ENCODE measurements at places on chromosomes 13 and 19. TPM values are rescaled to one million over a fixed set of nuclear protein-coding genes. Genes with fewer than 3 reads are reported as not detected.

- no peak for DNase-seq
These were observed 26.7 kb downstream of the SPATA13 start for GRCh38 chr13:24187185-24187584.

DNA sequence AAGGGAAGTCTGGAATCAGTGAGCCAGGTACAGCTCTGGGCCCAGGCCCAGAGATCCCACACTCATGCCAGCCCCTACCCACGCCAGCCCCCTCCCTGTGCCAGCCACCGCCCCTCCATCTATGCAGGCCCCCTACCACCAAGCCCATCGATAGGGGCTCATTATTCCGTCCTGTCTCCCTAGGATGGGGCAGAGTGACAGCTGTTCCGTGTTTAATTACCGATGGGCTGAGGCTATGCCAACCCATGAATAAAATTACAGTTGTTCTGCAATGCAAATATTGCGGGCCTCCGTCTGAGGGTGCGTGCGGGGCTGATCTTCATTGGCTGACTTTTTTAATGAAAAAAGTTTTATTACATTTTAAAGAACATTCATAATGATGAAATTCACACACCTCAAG lies 35.6 kb upstream of the PEPD start:
- peak; percentile 34 for DNase-seq

DNA sequence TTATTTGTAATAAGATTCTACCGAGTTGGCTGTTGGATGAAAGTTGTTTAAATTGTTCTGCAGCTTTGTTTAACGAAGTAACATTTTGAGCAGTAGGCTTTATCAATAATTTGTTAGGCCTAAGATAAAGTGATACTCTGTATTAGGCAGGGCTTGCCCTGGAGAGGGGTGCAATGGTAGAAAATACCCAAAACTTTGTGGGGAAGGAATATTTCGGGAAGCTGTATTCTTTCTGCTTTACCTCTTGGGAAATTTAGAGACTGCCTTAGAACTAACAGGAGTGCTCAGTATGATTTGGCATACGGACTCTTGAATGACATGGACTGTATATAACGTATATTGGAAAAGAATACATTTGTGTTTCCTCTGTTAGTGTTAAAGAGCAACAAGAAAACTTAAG lies 2.5 kb downstream of the PDS5B start:
- DNase-seq: no peak

DNA sequence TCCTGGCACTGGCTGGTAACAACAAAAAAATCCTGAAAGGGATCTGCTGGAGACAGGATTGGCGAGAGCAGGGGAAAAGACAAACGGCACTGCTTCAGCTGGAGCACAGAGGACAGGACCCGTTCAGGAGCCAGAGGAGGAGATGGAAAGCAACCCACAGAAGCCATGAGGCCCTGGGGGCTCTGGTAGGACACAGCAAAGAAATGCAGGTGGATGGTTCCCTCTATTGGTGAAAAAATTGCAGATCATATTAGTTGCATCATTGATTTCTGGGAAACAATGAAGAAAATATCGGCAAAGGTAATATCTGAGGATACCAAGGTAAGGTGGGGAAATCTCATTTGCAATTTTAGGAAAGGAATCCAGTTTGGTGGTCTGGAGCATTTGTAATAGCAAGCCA lies 25.7 kb upstream of the TPP2 start:
- no peak for DNase-seq

GRCh38 chr13:95059306-95059705 lies 241.9 kb downstream of the ABCC4 start:
- DNase-seq: no peak

GRCh38 chr19:49855676-49856573 lies 5.0 kb downstream of the PTOV1 start:
- no peak for DNase-seq

- peak; percentile 74 for DNase-seq
These were observed 10.4 kb downstream of the EPS8L1 start for GRCh38 chr19:55085923-55086715.

- DNase-seq: no peak
These were observed 174.2 kb downstream of the KCNRG start for GRCh38 chr13:50189450-50189849.

- DNase-seq: peak; percentile 58
These were observed 30.8 kb upstream of the IGFL1 start for GRCh38 chr19:46198756-46199155.

GRCh38 chr13:113803409-113804016 lies 44.5 kb downstream of the TMEM255B start:
- DNase-seq: peak; percentile 42

- DNase-seq: no peak
These were observed 108.0 kb upstream of the DOCK9 start for GRCh38 chr13:99085808-99086266.

DNA sequence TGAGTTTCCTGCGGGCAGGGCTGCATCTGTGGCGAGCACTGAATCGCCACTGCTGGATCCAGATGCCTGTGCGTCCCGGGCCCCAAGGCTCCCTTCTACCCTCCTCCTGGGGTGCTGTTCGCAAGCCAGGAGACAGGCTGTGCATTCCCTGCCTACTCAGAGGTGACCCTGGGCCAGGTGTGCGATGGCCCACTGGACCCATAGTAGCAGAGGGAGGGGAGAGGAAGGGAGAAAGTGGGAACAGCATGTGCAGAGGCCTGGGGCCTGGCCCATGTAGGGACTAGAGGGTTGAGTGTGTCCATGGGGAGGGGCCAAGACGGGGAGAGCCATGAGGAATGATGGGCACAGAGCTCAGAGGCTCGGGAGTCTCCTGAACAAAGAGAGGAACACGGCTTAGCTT lies 27.3 kb downstream of the CARM1 start:
- no peak for DNase-seq

DNA sequence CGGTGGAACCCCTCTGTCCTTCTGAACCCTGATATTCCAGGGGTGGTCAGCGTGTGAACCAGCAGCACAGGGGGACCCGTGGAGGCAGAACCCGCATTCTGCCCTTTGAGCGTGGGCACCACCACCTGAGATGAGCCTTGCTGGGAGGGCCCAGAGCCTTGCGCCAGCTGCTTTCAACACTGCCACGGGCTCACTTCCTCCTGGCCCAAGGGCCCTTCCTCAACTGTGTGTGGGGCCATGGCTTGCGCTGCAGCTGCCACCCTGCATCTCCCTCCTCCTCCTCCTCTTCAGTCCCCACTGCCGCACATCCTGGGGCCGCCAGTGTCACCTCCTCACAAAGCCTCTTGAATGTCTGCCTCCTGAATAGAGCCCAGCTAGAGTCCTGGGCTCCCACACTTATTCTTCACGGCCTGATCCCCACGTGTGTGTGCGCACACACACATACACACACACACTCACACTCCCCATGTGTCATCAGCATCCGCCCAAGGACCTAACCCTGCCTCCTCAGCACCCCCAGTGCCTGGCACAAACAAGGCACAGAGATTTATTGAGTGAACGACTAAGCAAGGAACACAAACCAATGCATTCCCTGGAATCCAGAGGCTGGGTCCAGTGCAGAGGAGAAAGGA lies 26.9 kb upstream of the TMEM160 start:
- no peak for DNase-seq

DNA sequence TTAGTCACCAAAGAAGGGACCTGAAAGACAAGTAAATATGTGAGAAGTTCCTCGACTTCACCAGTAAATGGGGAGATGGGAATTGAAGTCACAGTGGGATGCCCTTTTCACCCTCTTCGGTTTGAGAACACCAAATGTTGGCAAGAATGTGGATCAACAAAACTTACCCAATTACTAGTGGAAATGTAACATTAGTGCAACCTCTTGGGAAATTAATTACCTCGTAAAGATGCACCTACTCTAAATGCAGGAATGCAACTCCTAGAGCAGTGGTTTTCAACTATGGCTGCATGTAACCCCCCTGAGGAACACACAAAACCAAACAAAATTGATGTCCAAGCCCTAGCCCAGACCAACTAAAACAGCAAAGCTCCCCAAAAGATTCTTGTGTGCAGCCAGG lies 78.1 kb downstream of the LNX2 start:
- no peak for DNase-seq

DNA sequence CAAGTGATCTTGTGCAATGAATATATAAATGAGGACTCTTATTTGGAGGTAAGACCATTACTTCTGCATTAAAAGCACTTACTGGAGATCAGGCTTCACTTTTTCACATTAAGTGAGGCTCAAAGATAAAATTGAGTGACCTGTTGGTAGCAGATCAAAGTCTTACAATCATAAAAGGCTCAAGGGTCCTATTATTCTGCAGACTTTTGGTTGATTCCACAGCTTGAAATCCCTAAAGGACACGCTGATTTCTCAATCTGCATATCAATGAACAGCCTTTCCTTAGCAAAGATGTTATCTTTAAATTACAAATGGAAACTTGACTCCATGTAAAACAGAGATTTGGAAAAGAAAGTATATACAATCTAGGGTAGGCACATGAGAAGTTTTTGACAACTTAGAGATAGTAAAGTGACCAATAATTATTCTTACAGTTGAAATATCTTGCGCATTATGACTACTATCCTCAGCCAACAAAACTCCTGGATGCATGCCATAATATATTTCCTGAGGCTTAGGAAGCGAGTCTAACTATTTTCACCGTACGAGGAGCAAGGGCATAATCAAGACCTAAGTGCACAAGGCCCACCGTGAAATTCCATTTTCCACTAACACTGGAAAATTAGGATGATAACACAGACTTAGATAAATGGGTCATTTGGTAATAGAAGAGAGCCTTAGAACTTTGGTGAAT lies 640.7 kb downstream of the LIG4 start:
- DNase-seq: no peak

GRCh38 chr13:93118081-93118615 lies 108.5 kb upstream of the GPC6 start:
- no peak for DNase-seq

GRCh38 chr19:31943778-31944177 lies 401.6 kb upstream of the ZNF507 start:
- no peak for DNase-seq

DNA sequence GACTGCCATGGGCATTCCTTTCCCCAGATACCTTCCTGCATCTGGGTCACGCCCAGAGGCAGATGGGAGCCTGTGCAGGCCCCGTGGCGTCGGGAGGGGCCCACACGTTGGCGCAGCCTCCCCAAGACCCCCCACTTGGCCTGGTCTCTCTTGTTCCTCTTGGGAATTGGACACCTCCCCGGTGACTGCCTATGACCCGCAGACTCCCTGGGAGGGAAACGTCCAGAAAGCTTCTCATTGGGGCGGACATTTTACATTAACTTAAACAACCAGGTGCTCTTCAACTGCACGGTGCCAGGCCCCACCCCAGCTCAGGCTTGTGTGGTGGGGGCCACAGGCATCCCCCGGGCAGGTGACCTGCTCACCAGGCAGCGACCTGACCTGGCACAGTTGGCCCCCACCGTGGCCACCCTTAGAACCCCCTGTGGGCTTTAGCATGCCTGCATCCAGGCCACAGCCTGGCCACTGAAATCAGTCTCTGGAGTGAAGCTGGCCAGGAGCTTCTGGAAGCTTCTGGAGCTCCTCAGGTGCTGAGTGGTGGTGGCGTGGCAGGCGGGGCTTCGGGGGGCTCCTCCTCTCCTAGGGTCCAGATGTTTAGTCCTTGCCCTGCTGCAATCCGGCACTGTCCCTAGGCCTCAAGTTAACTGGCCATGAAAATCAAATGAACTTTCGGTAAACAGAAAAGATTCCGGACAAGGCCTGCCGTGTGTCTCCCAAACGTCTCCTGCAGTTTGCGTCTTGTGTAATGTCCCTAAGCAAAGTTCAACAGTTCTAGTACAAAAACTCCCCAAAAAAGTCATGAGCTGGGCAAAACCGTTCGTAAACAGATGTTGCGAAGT lies 8.5 kb upstream of the PROZ start:
- no peak for DNase-seq

DNA sequence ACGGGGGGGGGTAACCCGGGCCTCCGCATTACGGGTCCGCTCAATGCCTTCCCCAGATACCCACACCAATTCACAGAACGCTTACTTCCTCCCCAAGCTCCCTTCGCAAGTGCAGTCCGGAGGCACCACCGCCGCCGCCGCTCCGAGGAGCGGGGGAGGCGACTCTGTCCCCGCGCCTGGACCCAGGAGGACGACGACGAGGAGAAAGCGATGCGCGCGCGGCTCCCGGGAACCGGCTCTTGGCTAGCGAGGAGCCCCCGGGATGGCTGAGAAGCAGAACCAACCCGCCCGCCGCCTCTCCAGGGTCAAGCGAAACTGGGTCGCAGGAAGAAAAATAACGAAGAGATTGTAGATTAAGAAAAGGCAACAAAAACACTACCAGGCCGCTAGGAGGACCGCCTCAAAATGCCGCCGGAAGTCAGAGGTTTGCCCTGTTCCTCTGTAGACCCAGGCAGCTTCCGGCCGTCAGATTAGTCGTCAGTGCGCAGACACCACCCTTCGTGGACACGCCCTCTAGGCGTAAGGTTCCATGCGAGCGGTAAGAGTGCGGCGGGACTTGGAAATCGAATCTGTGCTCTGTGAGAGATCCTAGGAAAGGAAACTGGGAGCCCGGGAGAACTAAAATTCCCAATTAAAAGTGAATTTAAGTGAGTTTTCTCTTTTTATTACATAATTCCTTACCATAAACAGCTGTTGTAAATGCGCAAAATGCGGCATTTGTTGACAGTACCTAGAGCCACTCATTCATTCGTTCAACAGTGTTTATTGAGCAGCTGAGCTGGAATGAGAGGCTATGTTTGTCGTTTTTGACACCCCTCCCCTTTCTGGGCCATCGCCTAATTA lies at the start of gene ZC3H13:
TSS of gene ZC3H13 (minus strand) at position 428 of the 843 bp plus-strand sequence. CDS start 7,239 bp downstream, outside the sequence.
- peak; percentile 96 for DNase-seq

GRCh38 chr19:13499692-13500091 lies 6.6 kb downstream of the CACNA1A start:
- no peak for DNase-seq

DNA sequence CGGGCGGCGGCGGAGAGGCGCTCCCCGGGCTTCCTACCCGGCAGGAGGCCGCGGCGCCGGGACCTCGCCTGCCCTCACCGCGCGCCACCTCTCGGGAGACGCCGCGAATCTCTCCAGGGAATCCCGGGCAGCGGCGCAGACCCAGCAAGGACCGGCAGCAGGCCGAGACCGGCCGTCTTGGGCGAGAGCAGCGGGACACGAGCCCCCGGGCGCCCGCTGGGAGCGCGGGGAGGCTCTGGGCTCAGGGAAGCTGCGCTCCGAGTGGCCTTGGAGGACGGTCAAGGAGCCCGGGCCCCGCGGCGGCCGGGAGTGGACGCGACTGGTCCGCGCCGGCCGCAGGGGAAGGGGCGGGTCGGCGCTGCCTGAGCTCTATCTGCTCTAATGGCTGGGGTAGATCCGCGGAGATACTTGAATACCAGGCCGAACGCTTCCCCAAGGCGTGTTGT lies 14.7 kb downstream of the CDX2 start:
- no peak for DNase-seq

DNA sequence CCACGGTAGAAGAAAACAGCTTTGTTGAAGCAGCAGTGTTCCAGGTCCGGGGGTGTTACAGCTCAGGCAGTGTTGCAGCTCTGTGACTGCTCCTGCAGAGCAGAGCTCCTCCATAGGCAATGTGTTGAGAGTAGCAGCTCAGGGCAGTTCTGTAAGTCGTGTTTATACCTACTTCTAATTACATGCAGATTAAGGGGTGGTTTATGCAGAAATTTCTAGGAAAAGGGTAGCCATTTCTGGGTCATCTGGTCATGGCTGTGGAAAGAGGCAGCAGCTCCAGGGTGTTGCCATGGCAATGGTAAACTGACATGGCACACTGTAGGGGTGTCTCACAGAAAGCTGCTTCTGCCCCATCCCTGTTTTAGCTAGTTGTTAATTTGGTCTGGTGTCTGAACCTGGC lies 316.4 kb downstream of the GPC5 start:
- no peak for DNase-seq

MYBPC2 gene
- not detected for total RNA-seq

ZNF728 gene
- total RNA-seq: 3.5 TPM

MBD3L2 gene
- total RNA-seq: not detected

FUT1 gene
- 2.3 TPM for total RNA-seq

ZNF66 gene
- total RNA-seq: 7.7 TPM

SHISA2 gene
- 0.66 TPM for total RNA-seq

IGSF23 gene
- total RNA-seq: not detected

MZF1 gene
- total RNA-seq: 17.7 TPM

ZNF433 gene
- 5.1 TPM for total RNA-seq

CEACAM3 gene
- total RNA-seq: 0.99 TPM
